Psoas muscle (tissue), 8 donors: ENCODE measurements at places on chromosomes 3 and 15.

DNA sequence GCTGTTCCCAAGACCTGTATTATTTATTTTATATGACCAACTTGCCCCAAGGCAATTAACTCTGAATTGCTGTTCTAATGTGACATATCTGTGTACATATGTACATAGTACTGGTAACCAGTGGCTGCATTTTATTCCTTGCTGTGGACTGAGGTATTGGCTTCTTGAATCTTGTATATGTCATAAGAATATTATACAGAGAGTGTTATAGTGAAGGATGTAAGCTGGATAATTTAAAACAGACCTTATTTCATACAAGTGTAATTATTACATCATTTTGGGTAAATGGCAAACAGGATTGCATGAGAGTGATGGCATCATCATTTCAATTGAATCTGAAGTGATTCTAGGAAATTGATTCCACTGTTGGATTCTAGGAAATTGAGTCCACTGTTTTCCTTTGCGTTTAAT lies 32.9 kb downstream of the B3GALNT1 start:
- H3K4me1 ChIP-seq, result no peaks in the 10 kb centered on the region
- H3K4me3 ChIP-seq, result no peak overlapping the region
- H3K27me3 ChIP-seq, result no peaks in the 10 kb centered on the region
- no peak overlapping the region for H3K27ac ChIP-seq
- peaks cover 18% of the 10 kb centered on the region for H3K36me3 ChIP-seq

- no peaks in the 10 kb centered on the region for H3K36me3 ChIP-seq
- H3K4me1 ChIP-seq, result peaks cover 78% of the 10 kb centered on the region
- DNase-seq, result no peak
- peak overlapping the region; percentile 91 for H3K27ac ChIP-seq
Measured at GRCh38 chr3:159881208-159881607, 107.4 kb upstream of the IL12A start.

DNA sequence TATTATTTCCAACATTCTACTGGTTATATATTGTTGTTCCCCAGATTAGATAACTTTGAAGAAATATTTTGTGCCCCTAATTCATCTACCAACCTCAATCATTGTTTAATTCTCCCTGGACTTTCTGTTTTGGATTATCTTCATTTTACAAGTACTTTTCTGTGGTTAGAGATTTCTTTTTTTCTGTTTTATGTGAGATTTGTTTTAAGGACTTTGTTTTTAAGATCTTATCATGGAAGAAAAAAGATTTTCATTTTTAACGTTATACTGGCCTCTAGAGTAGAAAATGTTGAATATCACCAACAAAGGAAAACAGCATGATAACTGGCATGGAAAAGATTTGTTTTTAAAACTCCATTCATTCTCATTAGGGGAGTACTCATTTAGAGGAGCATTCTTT lies 210.9 kb upstream of the KCNMB2 start:
- no peak overlapping the region for H3K4me3 ChIP-seq
- H3K27ac ChIP-seq, result no peak overlapping the region
- H3K4me1 ChIP-seq, result peaks cover 12% of the 10 kb centered on the region
- DNase-seq, result no peak

DNA sequence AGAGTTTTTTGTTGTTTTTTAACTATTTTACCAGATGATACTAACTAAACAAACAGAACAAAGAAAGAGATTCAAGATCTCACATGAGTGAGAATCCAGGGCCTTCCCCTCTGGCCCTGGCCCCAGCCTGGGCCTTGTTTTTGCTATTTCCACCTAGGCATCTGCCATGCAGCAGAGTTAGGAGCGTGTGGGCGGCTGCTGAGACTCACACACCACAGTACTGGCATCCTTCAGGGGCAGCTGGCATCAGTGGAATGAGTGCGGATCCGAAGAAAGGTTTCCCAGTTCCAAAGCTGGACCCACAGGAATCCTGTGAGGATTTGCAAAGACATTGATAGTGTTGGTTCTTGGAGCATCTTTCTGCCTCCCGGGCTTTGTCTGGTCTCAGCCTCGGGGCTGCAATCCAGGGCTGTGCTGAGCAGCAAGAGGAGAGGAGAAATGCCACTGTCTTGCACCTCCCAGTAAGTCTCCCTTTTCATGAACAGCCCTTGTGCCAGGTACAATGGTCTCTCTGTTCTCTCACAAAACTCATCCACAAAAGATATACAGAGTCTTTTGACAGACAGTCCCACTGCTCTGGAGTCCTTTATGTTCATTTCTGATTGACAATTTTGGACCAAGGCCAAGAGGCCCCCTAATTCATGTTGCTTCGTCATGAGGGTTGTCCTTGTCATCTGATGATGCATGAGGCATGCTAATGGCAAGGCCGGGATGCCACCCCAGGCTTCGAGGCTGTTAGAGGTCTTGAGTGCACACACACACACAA lies 46.6 kb downstream of the APH1B start:
- no peak for DNase-seq
- no peak overlapping the region for H3K4me3 ChIP-seq
- H3K27ac ChIP-seq, result no peak overlapping the region
- H3K27me3 ChIP-seq, result no peaks in the 10 kb centered on the region

- H3K27ac ChIP-seq, result no peak overlapping the region
- H3K36me3 ChIP-seq, result no peaks in the 10 kb centered on the region
- DNase-seq, result no peak
- H3K4me3 ChIP-seq, result no peak overlapping the region
- H3K4me1 ChIP-seq, result peaks cover 17% of the 10 kb centered on the region
Measured at GRCh38 chr15:45399381-45400212, 21.3 kb upstream of the GATM start.

DNA sequence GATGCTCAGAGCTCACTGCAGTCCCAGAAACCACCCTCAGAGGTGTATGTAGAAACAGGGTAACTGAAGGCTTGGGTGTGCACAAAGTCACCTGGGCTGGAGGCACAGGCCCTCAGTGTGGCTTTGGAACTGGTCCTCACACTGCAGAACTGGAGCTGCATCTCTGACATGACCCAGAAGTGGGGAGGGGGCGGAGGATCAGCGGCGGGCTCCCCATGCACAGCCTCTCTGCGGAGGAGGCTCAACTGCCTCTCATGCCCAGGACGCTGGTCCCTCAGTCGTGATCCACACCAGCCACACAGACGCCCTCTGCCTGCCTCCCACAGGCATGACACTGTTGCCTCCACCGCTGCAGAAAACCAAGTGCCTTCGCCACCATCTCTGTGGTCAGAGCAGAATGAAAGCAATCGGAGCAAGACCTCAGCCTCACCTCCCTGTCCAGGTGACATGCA lies 73.7 kb downstream of the TM2D3 start:
- no peak overlapping the region for H3K27ac ChIP-seq
- H3K27me3 ChIP-seq, result peaks cover 5% of the 10 kb centered on the region
- H3K4me1 ChIP-seq, result no peaks in the 10 kb centered on the region
- no peaks in the 10 kb centered on the region for H3K36me3 ChIP-seq
- DNase-seq, result peak; percentile 40
- no peak overlapping the region for H3K4me3 ChIP-seq

- H3K27ac ChIP-seq, result no peak overlapping the region
- no peaks in the 10 kb centered on the region for H3K36me3 ChIP-seq
- H3K4me1 ChIP-seq, result no peaks in the 10 kb centered on the region
- H3K27me3 ChIP-seq, result no peaks in the 10 kb centered on the region
- DNase-seq, result no peak
- no peak overlapping the region for H3K4me3 ChIP-seq
Measured at GRCh38 chr3:101050046-101050445, 56.8 kb upstream of the ABI3BP start.

GRCh38 chr15:57591822-57592367 lies at the start of gene MYZAP:
MYZAP (plus strand) TSS chr15:57591904; CDS start chr15:57592035, 131 bp downstream.
- peak within 1 kb of the TSS; percentile 17 for H3K27ac ChIP-seq
- H3K4me3 ChIP-seq, result peak within 1 kb of the TSS; percentile 74
- H3K27me3 ChIP-seq, result no peaks in the 10 kb centered on the region
- peak; percentile 61 for DNase-seq
- H3K4me1 ChIP-seq, result peaks cover 9% of the 10 kb centered on the region

DNA sequence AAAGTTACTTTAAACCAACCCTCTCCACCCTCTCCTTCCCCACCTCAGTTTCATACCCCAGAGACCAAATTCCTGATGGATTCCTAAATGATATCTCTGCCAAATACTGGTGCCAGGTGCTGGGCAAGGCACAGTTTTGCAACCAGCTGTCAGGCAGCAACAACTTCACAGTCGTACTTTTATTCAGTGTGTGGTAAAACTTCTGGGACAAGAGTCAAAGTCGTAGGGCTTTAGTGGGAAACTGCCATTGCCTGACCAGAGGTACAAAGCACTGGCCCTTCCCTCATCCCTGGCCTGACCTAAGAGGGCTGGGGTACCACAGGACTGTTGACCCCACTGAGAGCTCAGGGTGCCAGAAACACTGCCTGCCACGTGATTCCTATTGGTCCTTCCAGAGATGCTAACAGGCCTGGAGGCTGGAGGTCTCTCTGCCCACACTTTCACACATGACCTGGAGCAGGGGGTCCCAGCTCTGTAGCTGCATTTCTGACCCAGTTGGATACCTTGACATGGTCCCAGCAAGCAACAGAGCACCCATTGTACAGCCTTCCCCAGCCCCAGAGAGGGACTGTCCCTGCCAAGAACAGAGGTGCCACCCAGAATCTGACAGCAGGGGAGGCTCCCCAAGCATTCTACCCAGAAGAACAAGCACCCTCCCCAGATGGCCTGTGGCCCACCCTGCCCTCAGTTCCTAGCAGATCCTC lies 59.9 kb downstream of the LIPC start:
- no peaks in the 10 kb centered on the region for H3K27me3 ChIP-seq
- no peak overlapping the region for H3K27ac ChIP-seq
- H3K36me3 ChIP-seq, result no peaks in the 10 kb centered on the region
- H3K4me1 ChIP-seq, result peaks cover 9% of the 10 kb centered on the region
- DNase-seq, result no peak

GRCh38 chr3:87161013-87161412 lies 66.1 kb upstream of the CHMP2B start:
- no peaks in the 10 kb centered on the region for H3K27me3 ChIP-seq
- H3K4me1 ChIP-seq, result no peaks in the 10 kb centered on the region
- no peaks in the 10 kb centered on the region for H3K36me3 ChIP-seq
- no peak overlapping the region for H3K27ac ChIP-seq
- DNase-seq, result no peak

DNA sequence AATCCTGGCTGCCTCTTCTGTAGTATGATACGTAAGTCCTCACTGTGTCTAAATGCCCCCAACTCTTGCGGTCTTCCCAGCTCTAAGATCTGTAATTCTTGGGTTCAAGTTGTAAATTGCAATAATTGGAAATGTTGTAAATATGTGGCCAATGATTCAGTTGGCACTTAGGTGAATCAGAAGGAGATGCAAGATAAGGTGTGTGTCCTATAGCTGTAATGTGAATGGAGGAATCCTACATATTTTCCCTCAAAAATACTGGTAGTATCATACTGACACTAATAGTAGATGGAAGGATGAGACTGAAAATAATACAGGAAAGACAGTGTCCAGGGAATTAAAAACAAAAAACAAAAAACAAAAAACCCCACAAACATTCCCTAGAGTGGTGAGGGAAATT lies 3.5 kb upstream of the ST3GAL6 start:
- H3K36me3 ChIP-seq, result no peaks in the 10 kb centered on the region
- H3K27me3 ChIP-seq, result no peaks in the 10 kb centered on the region
- no peak overlapping the region for H3K4me3 ChIP-seq
- peaks cover 45% of the 10 kb centered on the region for H3K4me1 ChIP-seq
